Psoas muscle (tissue), 8 donors: ENCODE measurements at places on chromosomes 5 and 9. TPM values are rescaled to one million over a fixed set of nuclear protein-coding genes. Genes with fewer than 3 reads are reported as not detected.

Gene FOXD4L5
- 0.08 TPM for total RNA-seq

Gene MAMDC2
- total RNA-seq: 1.9 TPM

GRCh38 chr9:37364136-37364535 lies 58.4 kb upstream of the GRHPR start:
- DNase-seq: no peak

- no peak for DNase-seq
Observed at GRCh38 chr5:88398316-88398715, 129.7 kb upstream of the TMEM161B start.

DNA sequence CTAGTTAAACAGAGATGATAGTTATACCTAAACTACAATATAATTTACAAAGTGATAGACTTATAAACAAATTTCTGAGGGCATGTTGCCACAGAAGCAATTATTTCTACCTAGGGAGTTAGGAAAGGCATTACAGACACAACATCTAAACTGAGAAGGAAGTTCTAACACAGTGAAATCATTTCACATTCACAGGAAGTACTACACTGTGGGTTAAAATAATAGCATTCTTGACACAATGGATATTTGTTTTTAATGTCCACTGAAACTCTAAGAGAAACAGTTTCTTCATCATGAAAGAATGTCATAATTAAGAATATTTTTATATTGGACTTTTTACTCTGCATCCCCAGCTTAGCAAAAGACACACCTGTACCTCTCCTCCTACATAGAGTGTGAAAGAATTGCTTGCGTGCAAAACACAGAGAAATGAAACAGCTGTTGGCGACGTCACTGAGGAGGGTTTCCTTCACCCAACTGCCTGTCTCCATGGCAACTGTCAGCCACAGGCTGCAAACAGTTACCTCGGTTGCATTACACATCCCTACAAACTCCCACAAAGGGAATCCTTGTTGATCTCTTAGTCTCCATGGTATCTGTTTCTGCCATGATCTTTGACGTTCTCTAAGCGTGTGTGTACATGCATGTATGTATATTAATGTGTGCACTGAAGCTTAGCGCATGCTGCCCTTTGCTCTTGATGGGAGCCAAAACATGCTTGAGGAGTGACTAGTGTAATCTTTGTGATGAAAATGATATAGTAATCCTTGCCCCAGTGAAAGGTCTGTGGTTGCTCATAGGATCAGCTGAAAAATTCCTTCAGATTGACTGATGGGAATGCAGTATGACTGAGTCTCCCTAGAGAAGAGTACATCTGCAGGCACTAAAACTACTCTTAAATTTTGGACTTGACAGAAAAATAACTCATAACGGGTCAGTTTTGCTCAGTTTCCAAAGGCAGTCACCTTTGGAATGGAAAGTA lies 168.5 kb downstream of the ACTL7B start:
- no peak for DNase-seq

Gene OTP
- total RNA-seq: not detected

GRCh38 chr5:34915856-34916192 lies 313 bp downstream of the BRIX1 start:
- no peak for DNase-seq

DNA sequence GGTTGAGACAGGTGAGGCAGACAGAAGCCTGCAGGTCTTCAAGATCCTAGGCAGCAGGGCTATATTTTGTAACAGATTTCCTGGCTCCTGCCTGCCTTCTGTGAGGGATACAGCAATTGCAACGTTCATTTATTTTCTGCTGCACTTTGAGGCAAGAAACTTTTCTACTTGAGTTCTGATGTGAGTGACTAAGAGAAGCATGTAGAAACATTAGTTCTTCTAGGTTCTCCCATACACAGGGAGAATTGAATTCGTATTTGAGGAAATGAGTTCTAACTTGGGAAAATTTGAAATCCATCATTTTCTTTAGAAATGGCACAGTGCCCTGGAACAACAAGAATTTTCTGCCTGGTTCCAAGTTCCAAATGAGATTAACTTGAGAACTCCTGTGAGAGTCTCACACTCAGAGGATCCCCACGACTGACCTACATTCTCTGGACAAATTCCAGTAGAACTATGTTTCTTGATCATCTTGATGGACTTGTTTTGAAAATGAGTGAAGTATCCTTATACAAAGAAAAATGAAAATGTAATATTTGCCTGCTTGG lies 15.0 kb downstream of the MAMDC2 start:
- no peak for DNase-seq

GRCh38 chr5:96708600-96708999 lies 46.4 kb downstream of the CAST start:
- DNase-seq: no peak

- no peak for DNase-seq
Observed at GRCh38 chr9:75197561-75197960, 109.2 kb downstream of the OSTF1 start.

- DNase-seq: no peak
Observed at GRCh38 chr9:84239343-84239742, 101.2 kb downstream of the SLC28A3 start.

- DNase-seq: no peak
Observed at GRCh38 chr5:9924614-9925013, 294.5 kb upstream of the TAS2R1 start.

- no peak for DNase-seq
Observed at GRCh38 chr5:179256328-179257175, 88.7 kb downstream of the ADAMTS2 start.

DNA sequence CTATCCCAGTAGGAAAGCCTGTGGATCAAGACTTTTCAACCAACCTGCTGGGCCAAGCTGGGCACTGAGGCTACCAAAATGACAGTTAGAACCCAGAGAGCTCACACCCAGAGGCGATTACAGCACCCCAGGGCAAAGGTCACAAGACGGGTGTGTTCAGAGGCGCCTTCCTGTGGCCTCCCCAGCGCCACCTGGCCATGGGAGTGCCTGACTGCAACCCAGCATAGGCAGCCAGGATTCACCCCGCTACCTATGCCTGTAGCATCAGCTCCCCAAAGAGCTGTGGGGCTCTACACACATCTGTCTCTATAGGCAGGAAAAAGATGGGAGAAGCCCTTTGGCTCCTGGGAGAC lies 33.5 kb downstream of the PDGFRB start:
- DNase-seq: no peak

- no peak for DNase-seq
Observed at GRCh38 chr5:31573494-31574142, 41.5 kb downstream of the C5orf22 start.

Gene SNX30
- total RNA-seq: 2.2 TPM

Gene FOXE1
- total RNA-seq: not detected
